Activated T-helper 1 cell treated with Interleukin-2 at 50 U/mL for 16 hours (primary cell): ENCODE measurements at places on chromosomes 6 and 20.

GRCh38 chr6:137755284-137755683 is 111.8 kb upstream of the TNFAIP3 start:
- DNase-seq = no peak

DNA sequence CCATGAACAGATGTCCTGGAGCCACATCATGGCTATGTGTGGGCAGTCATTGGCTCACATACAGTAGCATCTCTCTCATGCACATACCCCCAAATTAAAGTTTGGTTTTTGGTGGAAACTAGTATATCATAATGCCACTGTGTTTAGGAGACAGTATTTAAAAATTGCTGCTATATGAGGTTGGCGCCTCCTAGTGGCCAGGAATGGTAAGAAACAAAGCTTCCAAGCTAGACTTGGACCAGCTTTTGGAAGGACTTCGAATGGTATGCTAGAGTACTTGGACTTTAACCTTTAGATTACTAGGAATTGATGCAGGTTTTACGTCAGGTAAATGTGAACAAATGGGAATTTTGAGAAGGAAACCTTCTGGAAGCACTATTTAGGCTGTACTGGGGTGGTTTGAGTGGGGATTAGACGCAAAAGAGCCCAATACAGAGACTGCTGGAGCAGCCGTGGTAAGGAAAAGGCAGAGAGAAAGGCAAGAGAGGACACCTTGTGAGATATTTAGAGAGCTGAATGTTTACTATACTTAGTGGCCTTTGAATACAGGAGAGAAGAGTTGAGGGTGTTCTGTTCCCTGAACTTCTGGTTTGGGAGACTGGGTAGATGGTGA is 23.8 kb downstream of the PRSS35 start:
- DNase-seq = no peak

GRCh38 chr6:149400050-149400449 is at the start of gene SUMO4:
Gene SUMO4, plus strand, starts transcription at chr6:149400262. Its CDS starts 130 bp downstream, at chr6:149400392.
- DNase-seq = no peak

DNA sequence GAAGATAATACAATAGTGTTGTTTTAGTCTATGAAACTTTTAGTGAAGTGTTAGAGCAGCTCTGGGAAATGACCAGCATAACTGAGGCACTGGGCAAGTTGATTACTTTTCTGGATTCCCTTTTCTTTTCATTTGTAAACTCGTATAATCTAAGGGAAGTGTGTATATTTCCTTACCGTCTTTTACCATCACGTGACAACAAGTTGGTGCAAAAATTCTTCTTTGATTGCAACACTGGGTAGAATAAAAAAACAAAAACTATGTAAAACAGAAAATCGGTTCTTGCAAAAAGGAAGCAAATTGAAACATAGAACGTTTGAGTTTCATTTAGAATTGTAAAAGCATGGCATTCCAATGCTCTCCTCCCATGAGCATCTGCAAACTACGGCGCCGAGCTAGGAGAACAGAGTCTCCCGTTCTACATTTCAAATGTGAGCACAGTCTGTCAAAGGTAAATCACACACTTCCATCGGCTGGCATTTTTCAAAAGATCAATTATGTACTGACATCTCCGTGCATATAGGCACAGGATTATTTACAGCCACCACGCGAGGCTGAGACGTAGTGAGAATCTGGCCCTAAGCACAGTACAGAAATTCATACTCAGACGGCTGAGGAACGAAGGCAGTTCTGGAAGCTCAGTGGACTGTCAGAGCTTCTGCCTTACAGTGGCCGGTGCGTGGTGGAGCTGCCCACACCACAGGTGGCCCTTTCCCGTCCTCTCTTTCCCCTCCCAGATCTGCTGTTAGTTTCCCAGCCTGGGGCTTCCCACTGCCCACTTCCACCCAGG is 314.0 kb downstream of the BMP7 start:
- no peak for DNase-seq

- no peak for DNase-seq
These were observed 21.8 kb downstream of the CDS2 start for GRCh38 chr20:5148581-5148980.

DNA sequence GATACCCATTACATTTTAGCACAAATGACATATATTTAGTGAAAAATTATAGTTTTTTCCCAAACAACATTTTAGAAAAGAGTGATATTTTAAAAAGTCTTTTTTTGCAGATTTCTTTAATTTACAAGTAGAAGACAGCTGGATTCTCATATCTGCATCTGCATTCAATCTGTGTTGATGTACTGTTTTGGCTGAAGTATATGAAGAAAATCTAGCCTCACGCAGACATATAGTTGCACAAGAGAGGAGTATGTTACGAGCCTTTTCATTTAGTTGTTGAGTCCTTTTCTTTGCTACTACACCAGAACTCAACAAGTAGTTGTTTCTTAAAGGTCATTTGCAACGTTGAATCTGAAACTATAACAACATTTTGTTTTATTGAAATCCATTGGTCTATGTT is 314.3 kb upstream of the SUPT3H start:
- DNase-seq = no peak

- no peak for DNase-seq
These were observed 60.4 kb upstream of the ARMH2 start for GRCh38 chr6:24859132-24859531.

DNA sequence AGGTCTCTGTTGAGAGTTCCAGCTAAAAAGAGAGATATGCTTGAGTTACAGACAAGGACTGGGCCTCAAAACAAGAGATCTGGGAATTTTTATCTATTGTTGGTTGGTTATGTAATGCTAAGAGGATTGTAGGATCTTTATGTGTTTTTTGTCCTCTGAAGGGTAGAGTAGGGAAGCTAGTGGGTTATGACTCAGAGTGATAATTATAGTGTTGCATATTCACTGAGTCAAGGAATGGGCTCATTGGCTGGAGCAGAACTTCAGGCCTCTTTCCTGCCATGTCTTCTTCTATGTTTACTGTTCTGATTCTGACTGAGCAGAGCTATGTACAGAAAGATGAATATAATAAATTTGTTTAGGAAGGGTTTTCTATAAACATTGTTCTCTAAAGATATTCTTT is 66.1 kb upstream of the NOX3 start:
- no peak for DNase-seq

GRCh38 chr20:4053071-4053919 is 37.9 kb upstream of the RNF24 start:
- DNase-seq = no peak

DNA sequence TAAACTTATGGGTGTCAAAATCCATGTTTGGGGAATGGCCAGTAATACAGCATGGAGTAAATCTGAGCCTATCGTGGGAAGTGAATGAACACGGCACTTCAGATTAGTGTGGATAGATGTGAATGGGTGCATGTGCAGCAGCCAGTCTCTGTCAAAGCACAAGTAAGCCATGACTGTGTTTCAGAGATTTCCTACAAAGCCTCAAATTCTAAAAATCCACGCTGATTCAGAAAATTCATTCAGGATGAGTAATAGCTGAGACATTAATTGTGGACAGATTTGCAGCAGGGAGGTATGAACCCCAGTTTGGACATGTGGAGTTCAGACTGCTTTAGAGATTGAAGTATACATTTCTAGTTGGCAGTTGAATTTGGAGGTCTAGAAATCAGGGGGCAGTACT is 115.1 kb downstream of the QKI start:
- no peak for DNase-seq

GRCh38 chr20:8964959-8965562 is 103.8 kb upstream of the PLCB4 start:
- DNase-seq = no peak
